ENCODE measurements at places on chromosomes 16 and 17. TPM values are rescaled to one million over a fixed set of nuclear protein-coding genes. Genes with fewer than 3 reads are reported as not detected.

DNA sequence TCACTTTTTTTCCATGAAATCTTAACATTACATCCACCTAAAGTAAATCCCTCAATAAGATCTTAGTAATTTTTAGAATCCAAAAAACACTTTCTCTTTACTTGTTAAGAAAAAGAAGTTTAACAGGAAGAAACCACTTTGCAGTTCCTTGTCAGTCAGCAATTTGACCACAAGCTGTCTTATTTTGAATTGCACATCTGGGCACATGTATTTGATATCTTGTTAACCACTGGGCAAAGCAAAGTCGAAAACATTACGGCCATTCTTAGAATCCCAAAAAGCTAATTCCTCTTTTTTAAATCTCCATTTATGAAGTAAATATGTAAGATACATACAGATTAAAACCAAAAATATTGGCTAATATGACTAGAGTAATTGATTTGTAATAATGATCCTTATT is 1.1 kb downstream of the ABCA10 start:
- no peak overlapping the region for H3K4me3 ChIP-seq
- no peaks in the 10 kb centered on the region for H3K36me3 ChIP-seq
- no peaks in the 10 kb centered on the region for H3K27me3 ChIP-seq
- no peaks in the 10 kb centered on the region for H3K4me1 ChIP-seq
- no peak for DNase-seq

DNA sequence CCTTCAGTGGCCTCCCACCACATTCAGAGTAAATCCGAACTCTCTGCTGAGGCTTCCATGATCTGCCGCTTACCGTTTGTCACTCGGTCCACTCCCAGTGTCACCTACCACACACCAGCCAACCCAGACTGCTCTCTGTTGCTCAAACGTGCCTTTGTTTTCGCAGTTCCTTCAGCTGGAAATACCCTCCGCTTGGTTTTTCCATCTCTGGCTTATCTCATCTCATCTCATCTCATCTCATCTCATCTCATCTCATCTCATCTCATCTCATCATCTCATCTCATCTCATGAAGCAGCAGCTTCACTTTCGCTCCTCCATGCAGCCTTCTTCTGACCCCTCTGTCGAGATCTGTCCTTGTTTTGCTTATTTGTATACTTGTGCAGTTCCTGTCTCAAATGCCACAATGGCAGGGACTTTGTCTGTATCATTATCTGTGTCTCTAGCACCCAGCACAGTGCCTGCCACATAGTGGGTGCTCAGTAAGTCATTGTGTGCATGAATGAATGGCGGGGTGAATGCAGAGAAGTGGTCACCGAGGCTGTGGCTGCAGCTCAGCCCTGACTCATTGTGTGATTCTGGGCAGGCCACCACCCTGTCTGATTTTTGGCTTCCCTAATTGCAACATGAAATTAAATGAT is 3.8 kb upstream of the SNX20 start:
- no peak overlapping the region for H3K4me3 ChIP-seq
- H3K27me3 ChIP-seq = no peaks in the 10 kb centered on the region
- H3K36me3 ChIP-seq = no peaks in the 10 kb centered on the region
- DNase-seq = no peak
- no peaks in the 10 kb centered on the region for H3K4me1 ChIP-seq

DNA sequence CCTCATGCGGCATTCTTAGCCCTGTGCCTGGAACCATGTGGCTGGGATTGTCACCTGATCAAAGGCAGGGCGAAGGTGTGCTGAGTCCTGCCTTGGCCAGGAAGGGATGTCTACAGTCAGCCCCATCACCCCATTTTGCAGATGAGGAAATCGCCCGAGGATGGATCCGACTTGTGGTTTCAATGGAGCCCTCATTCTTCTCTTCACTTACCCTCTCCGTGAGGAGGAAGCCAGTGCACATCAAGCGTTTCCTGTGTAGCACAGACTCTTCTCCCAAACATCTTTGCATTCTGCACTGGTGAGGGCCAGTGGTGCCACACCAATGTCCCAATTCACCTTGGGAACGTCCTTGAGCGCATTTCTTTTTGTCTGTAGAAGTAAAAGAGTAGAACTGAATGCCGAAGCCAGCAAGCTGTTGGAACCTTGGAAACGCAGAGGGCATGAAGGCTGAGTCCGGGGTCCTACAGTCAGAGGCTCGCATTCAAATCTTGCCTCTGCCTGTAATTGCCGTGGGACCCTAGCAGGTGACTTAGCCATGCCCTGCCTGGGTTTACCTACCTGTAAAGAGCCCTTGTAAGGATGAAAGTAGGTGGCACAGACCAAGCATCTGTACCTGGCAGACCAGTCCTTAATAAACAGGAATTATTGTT is 85.4 kb downstream of the IRF8 start:
- no peaks in the 10 kb centered on the region for H3K36me3 ChIP-seq
- no peaks in the 10 kb centered on the region for H3K27me3 ChIP-seq
- H3K4me3 ChIP-seq = no peak overlapping the region
- no peak overlapping the region for H3K27ac ChIP-seq
- no peak for DNase-seq

DNA sequence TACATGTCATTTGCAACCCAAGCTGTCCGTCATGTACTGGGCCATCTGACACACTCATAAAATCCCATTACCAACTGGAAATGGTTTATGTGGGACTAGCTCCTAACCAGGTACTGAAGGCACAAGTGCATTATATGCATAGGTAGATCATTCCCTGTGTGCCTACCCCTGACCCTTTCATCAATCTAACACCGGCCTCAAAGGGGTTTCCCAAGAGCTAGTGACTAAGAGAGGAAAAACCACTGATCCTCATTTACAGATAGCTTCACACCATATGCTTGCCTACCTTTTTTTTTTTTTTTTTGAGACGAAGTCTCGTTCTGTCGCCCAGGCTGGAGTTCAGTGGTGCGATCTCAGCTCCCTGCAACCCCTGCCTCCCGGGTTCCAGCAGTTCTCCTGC is 449.8 kb downstream of the SLC39A11 start:
- no peak for DNase-seq
- H3K4me3 ChIP-seq = no peak overlapping the region
- H3K27ac ChIP-seq = no peak overlapping the region
- H3K27me3 ChIP-seq = no peaks in the 10 kb centered on the region
- H3K4me1 ChIP-seq = no peaks in the 10 kb centered on the region

- peaks cover 14% of the 10 kb centered on the region for H3K27me3 ChIP-seq
- peak; percentile 78 for DNase-seq
- H3K36me3 ChIP-seq = no peaks in the 10 kb centered on the region
- H3K27ac ChIP-seq = peak within 1 kb of the TSS; percentile 66
Observed at GRCh38 chr17:3964203-3965117, at the start of gene ATP2A3. Gene ATP2A3 (minus strand): TSS chr17:3964437. CDS start chr17:3964291, 146 bp downstream.

DNA sequence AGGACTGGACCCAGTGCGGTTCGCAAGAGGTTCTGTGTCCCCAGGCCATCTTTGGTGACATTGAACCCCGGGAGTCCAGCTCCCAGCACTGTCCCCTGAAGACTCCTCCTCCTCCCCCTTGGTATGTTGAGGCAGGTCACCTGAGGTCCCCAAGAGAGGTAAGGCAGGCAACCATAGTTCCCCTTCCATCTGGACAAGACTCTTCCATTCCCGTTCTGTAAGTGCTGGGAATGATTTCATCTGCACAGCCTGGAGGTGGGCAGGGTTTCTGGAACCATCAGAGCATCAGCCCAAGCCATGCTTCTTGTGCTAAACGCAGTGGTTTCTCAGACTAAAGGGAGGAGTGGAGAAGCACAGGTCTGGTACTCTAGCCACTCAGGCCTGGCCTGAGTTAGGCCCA is 24.9 kb downstream of the COPZ2 start:
- H3K4me1 ChIP-seq = peaks cover 5% of the 10 kb centered on the region
- H3K27me3 ChIP-seq = peaks cover 24% of the 10 kb centered on the region
- peak overlapping the region; percentile 91 for H3K4me3 ChIP-seq
- DNase-seq = no peak
- H3K36me3 ChIP-seq = no peaks in the 10 kb centered on the region

GRCh38 chr17:9895923-9896322 is 9.1 kb downstream of the RCVRN start:
- no peak overlapping the region for H3K4me3 ChIP-seq
- no peaks in the 10 kb centered on the region for H3K27me3 ChIP-seq
- H3K4me1 ChIP-seq = no peaks in the 10 kb centered on the region
- DNase-seq = no peak

DNA sequence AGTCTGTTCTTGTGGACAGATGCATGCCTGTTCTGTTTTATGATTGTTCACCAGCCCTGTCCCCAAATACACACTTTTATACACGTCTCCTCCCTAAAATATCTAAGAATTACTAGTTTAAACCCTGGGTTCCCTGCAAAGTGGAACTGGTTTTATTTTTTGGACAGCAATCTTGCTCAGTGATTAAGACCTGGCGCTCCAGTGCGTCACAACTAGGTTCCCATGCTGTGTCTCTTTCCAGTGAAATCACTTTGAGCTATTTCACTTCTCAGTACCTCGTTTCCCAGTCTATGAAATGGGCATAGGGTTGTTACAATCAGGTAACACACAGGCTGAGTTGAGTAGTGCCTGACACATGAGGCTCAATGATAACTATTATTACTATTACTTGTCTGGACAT is 1.1 kb downstream of the CEP20 start:
- H3K27ac ChIP-seq = no peak overlapping the region
- no peaks in the 10 kb centered on the region for H3K27me3 ChIP-seq
- DNase-seq = no peak
- peaks cover 5% of the 10 kb centered on the region for H3K4me1 ChIP-seq
- no peaks in the 10 kb centered on the region for H3K36me3 ChIP-seq

- peaks cover 12% of the 10 kb centered on the region for H3K4me1 ChIP-seq
- no peaks in the 10 kb centered on the region for H3K27me3 ChIP-seq
- H3K36me3 ChIP-seq = no peaks in the 10 kb centered on the region
- DNase-seq = peak; percentile 41
Observed at GRCh38 chr16:23423496-23424049, 29.4 kb downstream of the COG7 start.

GRCh38 chr17:65297384-65297783 is 160.2 kb downstream of the RGS9 start:
- no peaks in the 10 kb centered on the region for H3K27me3 ChIP-seq
- no peak for DNase-seq

- no peak overlapping the region for H3K4me3 ChIP-seq
- H3K27me3 ChIP-seq = no peaks in the 10 kb centered on the region
Observed at GRCh38 chr16:19379838-19380237, 37.8 kb upstream of the TMC5 start.

GRCh38 chr16:71354156-71354555 is 4.4 kb upstream of the CALB2 start:
- H3K27ac ChIP-seq = no peak overlapping the region
- DNase-seq = no peak
- H3K36me3 ChIP-seq = no peaks in the 10 kb centered on the region

GRCh38 chr17:81112450-81112849 is 52.9 kb upstream of the PVALEF start:
- H3K27ac ChIP-seq = no peak overlapping the region
- no peaks in the 10 kb centered on the region for H3K36me3 ChIP-seq
- no peaks in the 10 kb centered on the region for H3K27me3 ChIP-seq
- no peak overlapping the region for H3K4me3 ChIP-seq

DNA sequence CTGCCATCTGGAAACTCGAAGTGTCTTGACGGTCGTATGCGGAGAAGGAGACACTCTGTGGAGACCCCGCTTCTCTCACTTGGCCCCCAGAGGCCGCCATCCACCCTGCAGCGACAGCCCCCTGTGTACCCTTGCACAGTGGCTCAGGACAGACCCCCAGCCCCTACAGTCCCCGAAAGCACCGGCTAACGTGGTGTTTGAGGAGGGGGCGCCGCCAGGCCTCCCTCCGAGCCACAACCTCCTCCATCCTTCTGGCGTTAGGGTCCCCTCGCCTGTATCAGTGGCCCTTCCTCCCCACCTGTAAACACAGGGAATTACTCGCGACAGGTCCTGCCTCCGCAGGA is 73.6 kb downstream of the LMF1 start:
- H3K36me3 ChIP-seq = no peaks in the 10 kb centered on the region
- no peaks in the 10 kb centered on the region for H3K4me1 ChIP-seq
- no peak overlapping the region for H3K4me3 ChIP-seq
- no peak overlapping the region for H3K27ac ChIP-seq
- no peaks in the 10 kb centered on the region for H3K27me3 ChIP-seq
- no peak for DNase-seq

- H3K4me3 ChIP-seq = no peak overlapping the region
- no peaks in the 10 kb centered on the region for H3K27me3 ChIP-seq
- no peak overlapping the region for H3K27ac ChIP-seq
Observed at GRCh38 chr17:52128721-52129120, 29.8 kb downstream of the CA10 start.

DNA sequence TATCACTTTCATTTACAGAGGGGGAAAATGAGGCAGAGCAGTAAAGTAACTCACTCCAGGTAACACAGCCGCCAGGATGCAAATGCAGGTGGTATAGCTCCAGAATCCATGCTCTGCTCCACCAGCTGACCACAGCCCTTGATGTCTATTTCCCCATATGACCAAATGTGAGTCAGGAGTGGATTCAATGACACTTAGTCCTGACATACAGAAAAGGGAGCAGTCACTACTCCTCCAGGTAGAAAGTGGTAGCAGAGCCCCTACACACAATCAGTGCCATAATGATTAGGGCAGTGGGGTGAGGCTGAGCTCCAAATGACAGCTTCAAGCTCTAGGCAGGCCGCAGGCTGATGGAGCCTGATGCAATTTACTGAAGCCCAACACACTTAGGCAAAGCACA is 43.3 kb upstream of the GFOD2 start:
- H3K27ac ChIP-seq = no peak overlapping the region
- H3K36me3 ChIP-seq = no peaks in the 10 kb centered on the region
- DNase-seq = no peak
- no peak overlapping the region for H3K4me3 ChIP-seq

The PERCC1 gene
- total RNA-seq = not detected

The PHOSPHO1 gene
- 2.2 TPM for total RNA-seq

The TMEM114 gene
- 0.52 TPM for total RNA-seq

The CCL3 gene
- not detected for total RNA-seq

The WIPI1 gene
- total RNA-seq = 30.1 TPM

The CCL7 gene
- not detected for total RNA-seq

The ABCA3 gene
- 3.2 TPM for total RNA-seq

The REXO5 gene
- 6.9 TPM for total RNA-seq

The NDRG4 gene
- 32.1 TPM for total RNA-seq

The CD300LG gene
- total RNA-seq = not detected

The CFAP97D1 gene
- 0.12 TPM for total RNA-seq

The GPR142 gene
- total RNA-seq = not detected

The TM4SF5 gene
- total RNA-seq = not detected

Data from GM23338 (cell line).